ENCODE measurements at places on chromosomes 2 and 18.

GRCh38 chr18:57440331-57441070 is 5.3 kb downstream of the ONECUT2 start:
- DNase-seq, result no peak

GRCh38 chr2:69703189-69703588 is 38.7 kb upstream of the ANXA4 start:
- no peak for DNase-seq

DNA sequence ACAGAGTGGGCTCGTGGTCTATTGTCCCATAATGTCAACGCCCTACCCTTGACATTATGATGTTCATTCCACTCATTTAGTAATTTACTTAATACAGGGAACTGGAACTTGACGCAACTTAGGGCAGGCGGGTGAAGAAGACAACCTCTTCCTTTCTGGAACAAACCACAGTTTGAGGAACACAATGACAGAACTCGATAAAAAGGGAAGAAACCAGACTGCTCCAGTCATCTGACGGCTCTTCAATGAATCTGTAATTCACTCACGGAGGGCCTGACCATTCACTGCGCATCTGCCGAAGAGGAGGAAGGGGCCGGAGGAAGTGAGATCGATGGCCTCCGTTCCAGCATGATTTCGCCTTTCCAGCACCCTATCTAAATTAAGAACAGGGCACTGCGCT is 83.2 kb downstream of the BCL2 start:
- no peak for DNase-seq

DNA sequence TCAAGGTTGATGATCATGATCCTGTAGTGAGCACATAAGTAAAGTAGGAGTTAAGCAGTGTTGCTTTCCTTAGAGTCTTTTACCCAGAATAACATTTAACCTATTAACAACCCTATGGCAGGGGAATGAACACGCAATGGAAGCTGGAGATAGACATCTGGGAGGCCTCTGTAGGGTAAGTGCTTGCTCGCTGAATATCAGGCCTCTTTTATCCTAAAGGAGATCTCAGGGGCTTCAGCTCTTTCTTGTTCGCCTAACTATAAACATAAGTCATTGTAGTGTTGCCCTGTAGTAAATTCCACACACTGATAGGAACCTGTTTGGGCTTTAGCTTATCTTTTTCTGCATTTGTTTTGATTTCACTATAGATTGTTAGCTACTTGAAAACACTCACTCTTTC is 174.4 kb upstream of the TCF4 start:
- no peak for DNase-seq

DNA sequence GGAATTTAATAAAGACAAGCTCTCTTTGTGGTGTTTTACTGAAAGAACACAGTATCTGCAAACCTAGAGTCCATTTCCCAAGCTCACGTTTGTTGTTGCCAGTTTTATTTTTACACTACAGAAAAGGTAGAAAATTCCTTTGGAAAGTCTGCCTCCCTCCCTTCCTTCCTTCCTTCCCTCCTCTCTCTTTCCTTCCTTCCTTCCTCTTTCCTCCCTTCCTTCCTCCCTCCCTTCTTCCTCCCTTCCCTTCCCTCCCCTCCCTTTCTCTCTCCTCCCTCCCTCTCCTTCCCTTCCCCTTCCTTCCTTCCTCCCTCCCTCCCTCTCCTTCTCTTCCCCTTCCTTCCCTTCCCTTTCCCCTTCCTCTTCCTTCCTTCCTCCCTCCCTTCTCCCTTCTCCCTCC is 136.3 kb upstream of the REV1 start:
- no peak for DNase-seq

- no peak for DNase-seq
Observed at GRCh38 chr2:158116936-158117335, 15.3 kb downstream of the UPP2 start.

- DNase-seq, result no peak
Observed at GRCh38 chr2:133814890-133815289, 246.6 kb upstream of the NCKAP5 start.

- DNase-seq, result no peak
Observed at GRCh38 chr2:69600425-69600824, 43.1 kb downstream of the AAK1 start.

GRCh38 chr2:236639461-236640235 is 70.0 kb downstream of the ACKR3 start:
- DNase-seq, result no peak

- DNase-seq, result no peak
Observed at GRCh38 chr2:30729031-30729430, 78.2 kb downstream of the CAPN13 start.

GRCh38 chr2:197425550-197425949 is 9.3 kb downstream of the SF3B1 start:
- DNase-seq, result no peak

GRCh38 chr2:79716266-79716665 is 203.4 kb downstream of the CTNNA2 start:
- no peak for DNase-seq

GRCh38 chr2:235737396-235737795 is 243.6 kb downstream of the AGAP1 start:
- no peak for DNase-seq

DNA sequence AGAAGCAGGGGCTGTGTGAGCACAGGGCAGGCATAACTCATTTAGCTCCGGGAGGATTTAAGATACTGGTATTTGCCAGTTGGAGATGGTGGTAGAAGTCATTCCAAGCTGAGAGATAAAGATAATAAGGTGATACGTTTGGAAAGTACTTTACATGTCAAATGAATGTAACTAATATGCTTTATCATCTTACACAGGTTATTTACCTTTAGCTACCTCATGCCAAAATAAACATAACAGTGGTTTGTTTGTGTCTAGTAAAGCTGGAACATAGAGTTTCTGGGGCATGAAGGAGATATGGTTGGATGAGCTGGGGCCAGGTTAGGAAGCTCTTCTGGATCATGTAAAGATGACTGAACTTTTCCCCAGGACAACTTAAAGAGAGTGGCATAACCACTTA is 126.9 kb upstream of the PIK3C3 start:
- DNase-seq, result no peak

DNA sequence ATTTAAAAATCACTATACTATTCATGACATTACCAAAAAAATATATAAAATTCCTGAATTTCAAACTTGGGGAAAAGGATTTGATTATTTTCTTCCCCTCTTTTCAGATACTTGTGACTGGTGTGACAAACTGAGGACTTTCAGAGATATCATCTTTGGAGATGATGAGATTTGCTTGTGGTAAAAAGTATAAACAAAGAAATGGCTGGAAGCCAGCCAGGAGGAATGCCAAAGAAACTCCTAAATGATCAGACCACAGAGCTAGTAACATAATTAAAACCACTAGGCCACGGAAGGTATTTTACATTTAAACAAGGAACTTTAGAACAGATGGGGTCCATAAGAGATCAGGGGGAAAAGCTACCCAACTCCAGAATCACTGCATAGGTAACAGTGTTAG is 58.7 kb downstream of the PIGN start:
- peak; percentile 1 for DNase-seq

GRCh38 chr2:74439373-74439772 is 2.4 kb downstream of the RTKN start:
- DNase-seq, result no peak

- DNase-seq, result no peak
Observed at GRCh38 chr18:75261430-75262223, 51.0 kb downstream of the TSHZ1 start.

GRCh38 chr2:98088261-98088660 is 1.3 kb downstream of the VWA3B start:
- DNase-seq, result no peak

GRCh38 chr2:129720761-129721160 is 258.7 kb upstream of the RAB6C start:
- no peak for DNase-seq
